ENCODE measurements at places on chromosomes 4 and X. TPM values are rescaled to one million over a fixed set of nuclear protein-coding genes. Genes with fewer than 3 reads are reported as not detected.

- no peak for DNase-seq
Measured at GRCh38 chr4:182063651-182064050, 179.6 kb upstream of the TENM3 start.

CBLL2 gene
- not detected for polyA plus RNA-seq

DNA sequence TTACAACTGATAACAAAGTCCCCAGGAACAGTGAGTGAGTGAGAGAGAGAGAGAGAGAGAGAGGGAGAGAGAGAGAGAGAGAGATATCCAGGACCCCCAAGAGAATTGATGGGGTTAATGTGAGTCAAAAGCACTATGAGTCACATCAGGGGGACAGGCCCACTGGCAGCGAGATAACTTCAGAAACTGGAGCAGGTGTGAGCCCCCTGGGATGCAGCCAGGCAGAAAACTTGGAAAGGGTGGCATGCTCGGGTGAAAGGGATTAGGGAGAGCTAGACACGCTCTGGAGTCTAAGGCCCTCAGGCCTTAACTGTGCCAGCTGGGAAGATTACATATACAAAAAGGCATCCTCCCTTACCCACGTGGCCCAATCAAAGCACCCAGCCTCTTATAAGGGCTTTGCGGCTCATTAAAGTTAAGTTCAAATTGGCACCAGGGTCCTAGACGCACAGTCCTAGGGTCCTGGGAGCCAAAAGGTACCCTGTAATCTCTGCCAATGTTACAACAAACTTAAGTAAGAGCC is 841 bp downstream of the ACOT9 start:
- DNase-seq = no peak

DNA sequence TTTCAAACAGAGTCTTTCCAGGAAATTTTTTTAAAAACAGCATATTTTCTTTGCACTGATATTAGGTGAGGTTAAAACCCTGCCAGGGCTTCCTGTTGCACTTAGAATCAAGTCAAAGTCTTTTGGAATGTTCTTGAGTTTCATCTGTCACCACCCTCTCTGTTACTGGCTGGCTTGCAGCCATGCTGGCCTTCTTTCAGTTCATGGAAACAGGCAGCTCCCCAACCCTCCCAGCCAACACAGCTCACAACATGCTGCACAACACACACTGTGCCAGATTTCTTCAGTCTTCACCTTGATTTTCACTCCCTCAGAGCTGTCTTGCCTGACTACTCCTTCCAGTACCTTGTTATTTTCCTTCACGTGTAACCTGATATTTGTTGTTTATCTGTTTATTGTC is 129.5 kb downstream of the KCNIP4 start:
- DNase-seq = no peak

DNA sequence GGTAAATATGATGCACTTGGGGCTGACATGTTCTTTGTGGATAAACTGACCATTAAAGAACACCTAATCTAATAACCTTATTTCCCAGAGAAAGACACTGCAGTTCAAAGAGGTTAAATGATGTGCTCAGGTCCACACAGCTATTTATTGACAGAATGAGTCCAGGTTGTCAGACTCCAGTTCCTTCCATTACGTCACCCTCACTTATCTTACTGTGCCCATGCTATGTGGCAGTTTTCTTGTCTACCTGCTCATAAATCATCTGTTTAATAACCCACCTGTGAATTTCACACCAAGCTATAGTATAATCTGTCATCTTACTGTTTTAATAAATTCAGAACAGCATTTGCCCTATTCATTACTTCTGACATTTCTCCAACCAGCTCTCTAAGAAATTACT is 36.7 kb downstream of the QRFPR start:
- DNase-seq = no peak

AMTN gene
- not detected for polyA plus RNA-seq

PLAC1 gene
- polyA plus RNA-seq = not detected

GRIA3 gene
- polyA plus RNA-seq = not detected

All from immature natural killer cell (primary cell).